ENCODE measurements at places on chromosomes 13 and 19. TPM values are rescaled to one million over a fixed set of nuclear protein-coding genes. Genes with fewer than 3 reads are reported as not detected.
A peak's percentile ranks its signal among the peaks of the same experiment; 100 is the strongest.

GRCh38 chr13:111664696-111665095, 344.3 kb downstream of the TEX29 start:
- no peak overlapping the region for H3K27ac ChIP-seq
- DNase-seq = no peak
- no peaks in the 10 kb centered on the region for H3K4me1 ChIP-seq
- no peaks in the 10 kb centered on the region for H3K36me3 ChIP-seq
- H3K27me3 ChIP-seq = peaks cover 1% of the 10 kb centered on the region

- DNase-seq = no peak
- H3K4me1 ChIP-seq = no peaks in the 10 kb centered on the region
- no peak overlapping the region for H3K4me3 ChIP-seq
- H3K27ac ChIP-seq = no peak overlapping the region
- no peaks in the 10 kb centered on the region for H3K36me3 ChIP-seq
- H3K27me3 ChIP-seq = no peaks in the 10 kb centered on the region
Measured at GRCh38 chr19:56690670-56691069, 19.1 kb upstream of the ZNF835 start.

DNA sequence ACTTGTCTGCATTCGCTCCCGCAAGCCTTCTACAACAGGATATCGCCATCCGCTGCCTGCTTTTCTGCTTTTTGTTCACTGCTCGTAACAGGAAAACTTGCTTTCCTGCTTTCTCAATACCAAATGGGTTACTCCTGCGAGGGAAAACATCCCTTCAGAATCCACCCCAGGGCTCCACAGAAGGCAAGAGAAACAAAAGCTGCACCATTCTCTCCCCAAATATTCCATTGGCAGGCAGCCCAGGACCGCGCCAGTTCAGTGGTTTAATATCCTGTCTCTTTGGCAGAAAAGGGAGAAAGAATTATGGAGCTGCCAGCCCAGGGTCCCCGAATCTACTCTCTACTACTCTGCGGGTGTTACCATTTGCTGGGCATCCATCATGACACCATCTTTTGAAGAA, 84.7 kb upstream of the DOCK9 start:
- H3K4me3 ChIP-seq = no peak overlapping the region
- H3K36me3 ChIP-seq = peaks cover 5% of the 10 kb centered on the region
- no peak for DNase-seq
- peak overlapping the region; percentile 39 for H3K27ac ChIP-seq

Gene TEX26
- not detected for total RNA-seq

DNA sequence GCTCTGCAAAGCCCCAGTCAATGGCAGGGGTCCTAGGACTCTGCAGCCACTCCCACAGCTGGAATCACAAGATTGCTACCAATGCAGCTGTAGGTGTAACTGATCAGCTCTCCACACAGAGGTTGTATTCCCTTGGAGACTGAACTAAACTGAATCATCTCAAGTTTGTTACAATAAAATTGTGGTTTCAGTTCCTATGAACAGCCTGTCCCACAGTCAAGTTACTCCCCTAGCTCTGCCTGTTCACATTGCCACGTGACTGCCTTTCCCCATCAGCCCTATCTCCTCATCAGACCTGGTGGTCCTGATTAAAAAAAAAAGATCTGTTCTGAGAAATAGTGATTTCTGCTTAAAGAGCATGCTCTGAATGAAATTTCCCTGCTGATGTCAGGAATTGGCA, 287.9 kb upstream of the NBEA start:
- no peaks in the 10 kb centered on the region for H3K27me3 ChIP-seq
- H3K27ac ChIP-seq = no peak overlapping the region
- H3K36me3 ChIP-seq = no peaks in the 10 kb centered on the region
- no peak overlapping the region for H3K4me3 ChIP-seq

Gene DCT
- total RNA-seq = not detected

DNA sequence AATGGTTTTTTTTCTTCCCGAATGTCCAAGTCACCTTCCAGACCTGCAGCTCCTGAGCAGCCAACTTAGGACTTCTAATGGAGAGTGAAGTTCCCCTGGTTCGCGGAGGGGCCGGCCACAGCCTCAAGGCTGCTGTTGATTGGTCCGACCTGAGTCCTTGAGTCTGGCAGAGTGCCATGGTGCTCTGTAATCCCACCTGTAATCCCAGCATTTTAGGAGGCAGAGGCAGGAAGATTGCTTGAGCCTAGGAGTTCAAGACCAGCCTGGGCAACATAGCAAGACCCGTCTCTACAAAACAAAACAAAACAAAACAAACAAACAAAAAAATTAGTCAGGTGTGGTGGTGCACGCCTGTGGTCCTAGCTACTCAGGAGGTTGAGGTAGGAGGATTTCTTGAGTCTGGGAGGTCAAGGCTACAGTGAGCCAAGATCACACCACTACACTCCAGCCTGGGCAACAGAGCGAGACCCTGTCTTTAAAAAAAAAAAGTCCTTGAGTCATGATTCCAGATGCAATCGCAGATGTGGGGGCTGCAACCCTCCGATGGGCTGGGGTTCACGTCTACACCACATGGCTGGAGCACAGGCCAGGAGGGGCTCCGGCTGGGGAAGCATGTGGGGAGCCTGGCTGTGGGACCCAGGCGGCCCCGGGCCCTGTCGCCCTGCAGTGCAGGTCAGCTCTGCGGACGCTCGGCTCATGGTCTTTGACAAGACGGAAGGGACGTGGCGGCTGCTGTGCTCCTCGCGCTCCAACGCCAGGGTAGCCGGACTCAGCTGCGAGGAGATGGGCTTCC, 17.7 kb downstream of the HPN start:
- no peak overlapping the region for H3K27ac ChIP-seq
- no peaks in the 10 kb centered on the region for H3K4me1 ChIP-seq
- H3K4me3 ChIP-seq = no peak overlapping the region
- peaks cover 27% of the 10 kb centered on the region for H3K27me3 ChIP-seq
- H3K36me3 ChIP-seq = no peaks in the 10 kb centered on the region

Gene SGCG
- total RNA-seq = 12.8 TPM

DNA sequence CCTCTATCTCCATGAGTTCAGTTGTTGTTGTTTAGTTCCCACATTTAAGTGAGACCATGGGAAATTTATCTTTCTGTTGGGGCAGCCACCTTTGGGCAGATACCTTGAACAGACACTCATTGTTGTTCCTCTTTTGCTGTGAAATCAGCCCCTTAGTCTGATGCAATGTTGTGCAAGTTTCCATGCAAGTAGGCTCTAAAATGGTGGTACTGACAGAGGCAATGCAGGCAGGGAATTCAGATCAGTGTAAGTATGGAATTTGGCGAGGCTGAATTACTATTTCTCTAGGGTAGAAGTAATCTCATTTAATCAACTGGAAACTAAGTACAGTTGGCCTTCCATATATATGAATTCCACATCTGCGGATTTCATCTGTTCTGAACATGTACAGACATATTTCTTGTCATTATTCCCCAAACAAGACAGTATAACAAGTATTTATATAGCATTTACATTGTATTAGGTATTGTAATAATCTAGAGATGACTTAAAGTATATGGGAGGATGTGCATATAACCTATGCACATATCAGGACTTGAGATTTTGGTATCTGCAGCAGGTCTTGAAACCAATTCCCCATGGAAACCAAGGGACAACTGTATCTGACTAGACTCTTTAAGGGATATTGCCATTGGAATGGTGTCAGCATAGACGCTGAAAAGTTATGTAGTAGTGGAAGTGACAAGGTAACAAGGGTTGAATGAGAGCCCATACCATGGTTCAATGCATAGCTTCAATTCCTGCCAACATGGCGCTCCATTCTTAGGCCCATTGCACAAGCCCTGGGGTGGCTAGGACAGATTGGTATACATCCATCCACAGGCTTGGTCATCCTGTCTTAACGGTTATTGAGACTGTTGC, 281.5 kb upstream of the HTR2A start:
- H3K36me3 ChIP-seq = no peaks in the 10 kb centered on the region
- no peak overlapping the region for H3K27ac ChIP-seq
- H3K27me3 ChIP-seq = peaks cover 3% of the 10 kb centered on the region
- H3K4me3 ChIP-seq = no peak overlapping the region
- H3K4me1 ChIP-seq = peaks cover 9% of the 10 kb centered on the region

GRCh38 chr13:50357586-50358118, 342.4 kb downstream of the KCNRG start:
- H3K36me3 ChIP-seq = no peaks in the 10 kb centered on the region
- peaks cover 42% of the 10 kb centered on the region for H3K4me1 ChIP-seq
- DNase-seq = no peak
- H3K27me3 ChIP-seq = no peaks in the 10 kb centered on the region

DNA sequence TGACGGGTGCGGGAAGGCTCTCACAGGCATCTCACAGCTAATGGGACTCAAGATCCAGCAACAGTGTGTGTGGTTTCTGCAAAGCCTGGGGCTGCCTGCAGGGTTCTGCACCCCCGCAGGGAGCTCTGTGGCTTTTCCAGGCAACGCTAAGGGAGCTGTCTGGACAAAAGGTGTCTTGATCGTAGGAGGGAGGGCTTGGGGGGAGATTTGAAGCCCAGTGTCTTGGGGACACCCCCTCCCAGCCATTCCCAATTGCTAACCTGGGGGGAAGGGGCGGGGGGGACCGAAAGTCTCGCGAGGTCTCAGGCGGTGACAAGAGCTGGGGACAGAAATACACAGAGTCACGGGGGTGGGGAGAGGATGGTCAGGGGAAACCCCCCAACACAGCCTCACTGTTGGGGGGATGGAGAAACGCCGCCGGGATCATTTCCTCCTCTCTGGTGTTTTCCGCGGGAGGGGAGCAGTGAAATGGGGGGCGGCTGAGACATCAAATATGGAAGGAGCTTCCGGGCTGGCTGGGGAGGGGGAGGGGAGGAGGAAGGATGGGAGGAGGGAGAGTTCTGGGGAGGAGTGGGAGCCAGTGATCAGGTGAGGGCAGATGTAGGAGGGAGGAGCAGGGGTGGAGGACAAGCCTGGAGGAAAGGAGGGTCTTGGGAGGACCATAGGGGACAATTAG, 13.3 kb downstream of the KCNC3 start:
- peaks cover 44% of the 10 kb centered on the region for H3K27me3 ChIP-seq
- H3K4me3 ChIP-seq = peak overlapping the region; percentile 63

Gene NRTN
- total RNA-seq = 0.77 TPM

DNA sequence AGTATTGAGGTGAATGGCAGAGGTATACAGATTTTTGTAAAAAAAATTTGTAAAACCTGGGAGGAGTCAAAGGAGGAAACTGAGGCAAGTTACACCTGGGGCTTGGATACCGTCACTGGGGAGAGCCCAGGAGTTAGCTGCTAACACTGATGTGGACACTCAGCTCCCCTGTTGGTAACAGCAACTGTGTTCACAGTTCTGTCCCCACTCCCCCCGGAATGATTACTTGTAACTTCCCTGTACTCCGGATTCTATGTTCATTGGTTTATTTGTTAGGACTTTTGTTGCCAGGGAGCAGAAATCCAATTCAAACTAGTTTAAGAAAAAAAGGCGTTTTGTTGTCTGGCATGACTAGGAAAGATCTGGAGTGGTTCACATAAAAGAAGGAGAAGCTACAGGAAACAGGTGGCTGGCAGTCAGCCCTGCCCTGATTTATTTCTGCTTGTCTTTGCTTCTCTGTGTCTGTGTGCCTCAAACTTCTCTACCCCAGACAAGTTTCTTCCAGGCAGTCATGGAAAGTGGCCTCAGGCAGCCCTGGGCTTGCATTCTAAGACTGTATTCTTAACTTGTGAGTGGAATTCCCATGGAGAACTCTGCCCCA, 2.3 kb upstream of the GPR12 start:
- peaks cover 6% of the 10 kb centered on the region for H3K36me3 ChIP-seq
- H3K4me3 ChIP-seq = no peak overlapping the region
- DNase-seq = no peak
- H3K4me1 ChIP-seq = peaks cover 17% of the 10 kb centered on the region
- no peak overlapping the region for H3K27ac ChIP-seq

DNA sequence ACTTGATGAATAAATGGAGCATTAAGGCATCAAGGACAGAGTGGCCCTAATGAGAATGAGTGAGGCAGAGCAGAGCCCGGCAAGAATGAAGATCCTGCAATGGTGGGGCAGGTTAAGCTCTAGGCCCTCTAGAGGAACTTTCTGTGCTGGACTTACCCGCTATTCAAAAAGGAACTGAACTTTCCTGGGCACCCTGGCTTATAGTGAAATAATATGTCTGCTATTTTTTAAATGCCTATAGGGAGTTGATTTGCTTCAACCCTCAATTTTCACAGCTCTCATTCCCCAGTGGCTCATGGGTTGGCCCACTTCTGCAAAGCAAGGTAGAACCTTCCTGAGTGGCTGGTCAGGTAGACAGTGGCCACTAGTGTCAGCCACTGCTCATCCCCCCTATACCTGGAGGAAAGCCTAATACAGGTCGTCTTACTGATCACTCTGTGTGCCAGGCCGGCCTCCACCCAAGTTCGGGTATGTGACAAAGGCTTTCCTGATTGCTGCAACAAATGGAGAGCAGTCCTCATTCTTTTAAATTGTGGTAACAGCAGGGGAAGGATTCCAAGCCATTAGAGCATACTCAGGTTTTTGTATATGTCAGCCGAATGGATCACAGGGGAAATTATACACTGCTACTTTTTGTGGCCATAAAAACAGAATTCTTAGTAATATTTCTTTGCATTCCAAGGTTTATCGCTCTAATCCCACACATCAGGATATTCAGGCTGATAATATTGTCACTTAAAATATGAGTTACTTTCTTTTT, 103.0 kb downstream of the KL start:
- H3K27ac ChIP-seq = peak overlapping the region; percentile 53
- peaks cover 31% of the 10 kb centered on the region for H3K36me3 ChIP-seq
- no peak overlapping the region for H3K4me3 ChIP-seq

- no peak for DNase-seq
- H3K36me3 ChIP-seq = peaks cover 27% of the 10 kb centered on the region
- no peak overlapping the region for H3K27ac ChIP-seq
- no peak overlapping the region for H3K4me3 ChIP-seq
- H3K4me1 ChIP-seq = peaks cover 23% of the 10 kb centered on the region
Measured at GRCh38 chr19:13077240-13077639, 25.4 kb downstream of the LYL1 start.

- H3K27me3 ChIP-seq = no peaks in the 10 kb centered on the region
- H3K27ac ChIP-seq = peak overlapping the region; percentile 84
- H3K36me3 ChIP-seq = peaks cover 6% of the 10 kb centered on the region
- DNase-seq = no peak
- no peak overlapping the region for H3K4me3 ChIP-seq
Measured at GRCh38 chr13:113855931-113856715, 7.8 kb downstream of the GAS6 start.

Gene UNC13A
- total RNA-seq = 2.0 TPM

GRCh38 chr19:43697295-43697694, 18.6 kb upstream of the IRGC start:
- H3K27ac ChIP-seq = no peak overlapping the region
- H3K36me3 ChIP-seq = peaks cover 4% of the 10 kb centered on the region
- no peak for DNase-seq
- peaks cover 19% of the 10 kb centered on the region for H3K27me3 ChIP-seq
- no peak overlapping the region for H3K4me3 ChIP-seq
- H3K4me1 ChIP-seq = peaks cover 12% of the 10 kb centered on the region

Gene KLK14
- not detected for total RNA-seq

DNA sequence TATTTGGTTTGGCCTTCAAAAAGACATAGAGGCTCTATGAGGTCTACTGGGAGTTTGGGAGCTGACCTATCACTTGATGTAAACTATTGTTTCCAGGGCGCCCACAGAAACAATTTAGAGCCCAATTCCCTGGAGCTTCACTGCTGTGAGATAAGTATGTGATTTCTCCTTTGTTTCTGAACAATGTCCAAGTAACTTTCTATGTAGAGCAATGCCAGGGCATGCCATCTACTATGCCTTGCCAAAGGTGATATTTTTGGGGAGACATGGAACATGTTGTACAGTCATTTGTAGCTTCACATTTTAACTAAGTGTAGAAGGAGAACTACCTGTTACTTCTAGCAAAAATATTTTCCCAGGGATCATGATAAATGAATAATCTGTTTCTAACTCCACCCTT, 872.6 kb downstream of the GPC5 start:
- no peak overlapping the region for H3K27ac ChIP-seq
- H3K27me3 ChIP-seq = peaks cover 4% of the 10 kb centered on the region
- no peak overlapping the region for H3K4me3 ChIP-seq
- H3K36me3 ChIP-seq = no peaks in the 10 kb centered on the region
- no peaks in the 10 kb centered on the region for H3K4me1 ChIP-seq

GRCh38 chr19:48760504-48761205, 5.3 kb downstream of the FGF21 start:
- H3K27ac ChIP-seq = no peak overlapping the region
- no peaks in the 10 kb centered on the region for H3K36me3 ChIP-seq
- no peaks in the 10 kb centered on the region for H3K4me1 ChIP-seq
- H3K27me3 ChIP-seq = peaks cover 26% of the 10 kb centered on the region
